Stimulated activated CD4-positive, alpha-beta T cell treated with anti-CD3 and anti-CD28 coated beads, Interleukin-15, amount 100 ng/mL, for 48 hours (primary cell): ENCODE measurements at places on chromosomes 3 and 15.

GRCh38 chr3:10187944-10188343, 23.2 kb downstream of the IRAK2 start:
- DNase-seq = no peak

- no peak for DNase-seq
Measured at GRCh38 chr3:53194210-53195065, 33.4 kb downstream of the PRKCD start.

- no peak for DNase-seq
Measured at GRCh38 chr3:125136515-125136914, 76.0 kb downstream of the SLC12A8 start.

- no peak for DNase-seq
Measured at GRCh38 chr3:9075762-9076161, 112.5 kb upstream of the RAD18 start.

DNA sequence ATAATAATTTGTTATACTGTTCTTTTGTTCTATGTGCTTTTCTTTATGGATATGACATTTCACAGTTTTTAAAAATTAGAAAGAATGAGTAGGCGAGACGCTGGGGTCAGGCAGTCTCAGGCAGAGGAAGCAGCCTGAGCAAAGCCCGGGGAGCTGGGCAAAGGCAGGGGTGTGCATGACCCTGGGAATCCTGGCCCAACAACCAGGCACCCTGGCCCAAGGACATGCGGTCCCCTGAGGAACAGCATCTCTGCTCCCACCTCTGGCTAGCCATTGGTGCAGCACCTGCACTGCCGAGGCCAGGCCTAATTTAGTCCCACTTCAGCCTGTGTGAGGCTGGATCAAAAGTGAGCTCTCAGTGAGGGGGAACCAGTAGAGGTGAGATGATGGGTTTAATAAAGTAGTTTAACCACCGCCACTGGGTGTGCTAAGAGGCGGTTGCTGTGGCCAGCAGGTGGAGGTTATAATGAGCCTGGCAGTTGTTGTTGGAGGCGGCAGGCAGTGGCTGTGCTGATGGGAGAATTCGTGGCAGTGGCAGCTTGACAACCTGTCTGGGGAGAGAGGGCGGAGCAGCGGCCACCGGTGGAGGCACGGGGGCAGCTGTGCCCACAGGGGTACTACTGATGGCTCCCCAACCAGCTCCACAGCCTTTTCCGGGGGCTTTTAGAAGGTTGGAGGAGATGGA, 41.5 kb downstream of the PRKCD start:
- DNase-seq = no peak

DNA sequence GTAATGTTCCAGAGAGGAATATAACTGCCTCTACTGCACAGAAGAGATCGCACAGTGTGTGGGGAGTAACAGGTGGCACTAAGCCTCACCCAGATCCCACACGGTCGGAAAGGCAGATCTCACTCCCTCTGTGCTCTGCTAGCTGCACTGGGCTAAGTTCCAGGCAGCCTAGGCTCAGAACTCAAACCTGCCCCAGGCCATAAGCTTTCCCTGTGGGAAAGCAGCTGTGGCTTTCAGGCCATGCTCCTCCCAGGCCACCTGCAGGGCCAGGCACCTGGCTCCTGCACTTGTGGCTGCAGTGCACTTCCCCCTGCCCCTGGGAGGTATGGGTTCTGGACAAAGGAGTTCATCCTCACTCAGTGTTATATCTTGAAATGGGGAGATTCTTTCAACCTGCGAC, 27.5 kb downstream of the PCCB start:
- DNase-seq = no peak

DNA sequence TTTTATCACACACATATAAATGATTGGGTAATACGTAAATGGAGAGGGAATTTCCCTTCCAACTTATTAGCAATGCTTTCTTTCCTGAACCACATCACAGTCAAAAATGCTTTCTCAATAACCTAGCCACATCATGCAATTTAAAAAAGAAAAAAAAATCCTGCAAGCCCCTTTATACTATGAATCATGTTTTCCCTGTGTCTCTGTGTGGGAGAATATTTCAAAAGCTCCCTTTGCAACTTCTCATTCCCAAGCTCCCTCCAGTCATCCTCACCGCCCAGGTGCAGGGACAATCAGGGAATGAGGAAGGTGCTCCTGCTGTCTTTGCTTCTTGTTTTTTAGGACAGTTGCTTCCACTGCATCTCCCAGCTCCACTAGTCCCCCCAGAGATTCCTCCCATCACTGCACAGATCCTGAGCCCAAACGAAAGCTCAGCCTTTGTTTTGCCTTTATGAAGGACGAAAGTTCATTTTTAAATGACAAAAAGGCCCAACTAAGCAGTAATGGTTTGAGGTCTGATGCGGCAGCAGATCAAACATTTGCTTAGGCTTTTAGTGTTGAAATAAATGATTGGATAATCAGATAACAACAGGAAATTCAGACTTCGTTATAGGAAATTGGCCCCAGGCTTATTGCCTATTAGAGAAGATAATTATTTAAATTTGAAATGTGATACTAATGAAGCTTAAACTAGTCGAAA, 47.8 kb upstream of the ADGRG7 start:
- no peak for DNase-seq

DNA sequence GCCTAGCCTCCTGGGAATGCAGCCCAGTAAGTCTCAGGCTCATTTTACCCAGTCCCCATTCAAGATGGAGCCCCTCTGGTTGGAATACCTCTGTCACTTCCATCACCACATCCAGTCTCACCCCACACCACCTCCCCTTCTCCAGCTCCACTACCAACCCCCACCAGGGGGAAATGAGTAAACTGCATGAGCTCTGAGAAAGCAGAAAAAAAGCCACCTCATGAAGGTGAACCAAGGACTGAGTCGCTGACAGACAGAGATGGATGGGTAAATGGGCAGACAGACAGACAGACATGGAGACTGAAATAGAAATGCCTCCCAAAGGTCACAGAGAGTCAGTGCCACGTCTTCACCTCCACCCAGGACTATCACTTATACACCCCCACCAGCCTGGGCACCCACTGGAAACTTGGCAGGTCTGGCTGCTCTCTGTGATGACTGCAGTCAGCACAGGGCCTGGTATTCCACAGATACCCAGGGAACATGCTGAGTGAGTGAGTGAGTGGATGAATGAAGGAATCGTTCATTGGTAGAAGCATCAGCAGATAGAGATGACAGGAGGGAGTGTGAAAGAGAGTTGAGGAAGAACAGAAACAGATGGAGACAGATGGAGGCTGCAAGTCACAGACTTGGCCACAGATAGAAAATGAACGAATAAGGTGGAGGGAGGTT, 4.9 kb upstream of the LOXL1 start:
- DNase-seq = no peak

- DNase-seq = no peak
Measured at GRCh38 chr15:88100181-88100580, 156.4 kb downstream of the NTRK3 start.

- no peak for DNase-seq
Measured at GRCh38 chr15:98076021-98076816, 115.7 kb downstream of the ARRDC4 start.

DNA sequence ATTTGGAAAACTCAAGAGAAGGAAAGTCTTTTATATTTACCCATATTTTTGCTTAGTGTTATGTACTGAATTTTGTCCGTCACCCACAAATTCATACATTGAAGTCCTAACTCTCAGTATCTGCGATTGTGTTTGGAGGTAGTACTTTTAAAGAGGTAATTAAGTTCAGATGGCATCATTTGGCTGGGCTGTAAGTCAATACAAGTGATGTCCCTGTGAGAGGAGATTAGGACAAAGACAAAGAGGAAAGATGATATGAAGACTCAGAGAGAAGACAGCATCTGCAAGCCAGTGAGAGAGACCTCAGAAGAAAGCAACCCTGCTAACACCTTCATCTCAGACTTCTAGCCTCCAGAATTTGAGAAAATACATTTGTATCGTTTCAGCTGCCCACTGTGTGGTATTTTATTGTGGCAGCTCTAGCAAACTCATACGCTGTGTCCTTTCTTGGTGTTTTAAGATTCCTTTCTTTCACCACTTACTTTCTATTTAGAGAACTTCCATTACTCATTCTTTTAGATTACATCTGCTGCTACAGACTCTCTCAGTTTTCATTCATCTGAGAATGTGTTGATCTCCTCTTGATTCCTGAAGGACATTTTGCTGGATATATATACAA, 17.0 kb downstream of the LRCH3 start:
- DNase-seq = no peak

DNA sequence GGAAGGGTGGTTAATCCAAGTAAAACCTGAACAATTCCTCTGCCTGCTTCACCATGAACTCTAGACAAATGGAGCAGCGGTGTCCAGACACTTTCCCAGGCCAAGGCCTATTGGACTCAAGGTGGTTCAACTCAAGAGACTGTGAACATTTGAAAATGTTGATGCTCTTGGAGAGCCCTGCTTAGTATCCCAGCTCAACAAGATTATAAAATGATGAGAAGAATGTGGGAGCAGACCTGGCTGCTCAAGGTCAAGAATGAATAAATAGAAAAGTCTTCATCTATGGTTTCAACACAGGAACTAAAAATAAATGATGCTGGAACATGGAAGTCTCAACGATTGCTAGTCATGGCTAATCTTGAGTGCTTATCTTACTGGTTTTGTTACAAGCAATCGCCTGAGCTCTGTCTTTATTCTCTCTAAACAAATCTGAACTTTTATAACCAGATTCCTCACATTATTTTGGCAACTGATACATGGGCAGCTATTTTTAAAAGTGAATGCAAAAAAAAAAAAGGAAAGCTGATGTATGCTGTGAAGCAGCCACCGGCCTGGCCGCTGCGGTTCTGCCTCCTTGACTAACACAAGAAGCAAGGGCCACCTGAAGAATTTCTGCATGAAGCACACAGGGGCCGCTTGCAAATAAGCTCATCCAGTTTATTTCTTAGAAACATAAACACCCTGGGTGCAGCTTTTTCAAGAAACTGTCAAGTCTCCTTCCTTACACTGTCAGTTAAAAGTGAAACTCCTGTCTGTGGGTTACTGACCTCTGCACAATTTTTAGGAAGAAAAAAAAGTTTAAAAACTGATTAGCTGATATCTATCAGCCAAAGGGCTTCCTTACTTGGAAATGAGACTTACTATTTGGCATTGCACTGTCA, 120.1 kb upstream of the ARHGEF3 start:
- no peak for DNase-seq

GRCh38 chr3:71117572-71118247, 465.8 kb downstream of the FOXP1 start:
- DNase-seq = no peak

- no peak for DNase-seq
Measured at GRCh38 chr15:65757256-65757655, 34.8 kb downstream of the DENND4A start.

DNA sequence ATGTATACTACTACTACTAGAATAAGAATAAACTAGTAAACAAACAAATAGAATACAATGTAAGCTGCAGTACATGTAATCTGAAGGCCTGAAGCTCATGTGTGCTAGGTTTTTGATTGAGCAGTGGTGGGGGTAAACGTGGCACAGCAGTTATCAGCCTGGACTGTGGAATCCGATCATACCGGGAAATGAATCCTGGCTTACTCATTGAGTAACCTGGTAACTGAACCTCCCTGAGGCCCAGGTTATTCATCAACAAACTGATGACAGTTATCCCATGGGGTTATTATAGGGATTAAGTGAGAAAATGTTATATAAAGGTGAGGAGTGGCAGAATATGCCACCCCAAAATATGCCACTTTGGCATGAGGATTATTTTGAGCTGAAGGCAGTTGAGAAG, 339.1 kb downstream of the FHIT start:
- DNase-seq = no peak

GRCh38 chr3:17258823-17259436, 374.2 kb downstream of the PLCL2 start:
- peak; percentile 4 for DNase-seq

DNA sequence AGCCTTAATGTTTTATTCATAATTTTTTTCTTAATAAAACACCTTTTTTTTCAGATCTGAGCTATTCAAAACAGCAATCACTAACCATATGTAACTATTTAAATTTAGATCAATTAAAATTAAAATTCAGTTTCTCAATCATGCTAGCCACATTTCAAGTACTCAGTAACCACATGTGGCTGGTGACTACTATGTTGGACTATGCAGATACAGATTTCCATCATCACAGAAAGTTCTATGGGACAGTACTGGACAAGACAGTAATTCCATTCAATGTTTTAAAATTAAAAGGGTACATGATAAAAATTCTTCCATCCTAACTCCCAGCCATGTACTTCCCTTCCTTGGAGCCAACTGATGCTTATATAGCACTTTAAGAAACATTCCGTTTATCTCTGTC, 119.3 kb downstream of the GLDN start:
- no peak for DNase-seq

- DNase-seq = no peak
Measured at GRCh38 chr15:71559098-71559497, 251.3 kb upstream of the NR2E3 start.

DNA sequence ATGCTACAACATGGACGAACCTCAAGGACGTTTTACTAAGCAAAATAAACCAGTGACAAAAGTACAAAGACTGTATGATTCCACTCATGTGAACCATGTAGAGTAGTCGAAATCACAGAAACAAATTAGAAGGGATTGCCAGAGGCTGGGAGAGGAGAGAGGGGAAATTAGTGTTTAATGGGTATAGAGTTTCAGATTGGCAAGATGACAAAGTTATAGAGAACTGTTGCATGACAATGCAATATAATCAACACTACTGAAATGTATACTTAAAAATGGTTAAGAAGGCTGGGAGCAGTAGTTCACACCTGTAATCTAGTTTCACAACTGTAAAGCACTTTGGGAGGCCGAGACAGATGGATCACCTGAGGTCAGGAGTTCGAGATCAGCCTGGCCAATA, 36.9 kb downstream of the PLS1 start:
- DNase-seq = no peak

DNA sequence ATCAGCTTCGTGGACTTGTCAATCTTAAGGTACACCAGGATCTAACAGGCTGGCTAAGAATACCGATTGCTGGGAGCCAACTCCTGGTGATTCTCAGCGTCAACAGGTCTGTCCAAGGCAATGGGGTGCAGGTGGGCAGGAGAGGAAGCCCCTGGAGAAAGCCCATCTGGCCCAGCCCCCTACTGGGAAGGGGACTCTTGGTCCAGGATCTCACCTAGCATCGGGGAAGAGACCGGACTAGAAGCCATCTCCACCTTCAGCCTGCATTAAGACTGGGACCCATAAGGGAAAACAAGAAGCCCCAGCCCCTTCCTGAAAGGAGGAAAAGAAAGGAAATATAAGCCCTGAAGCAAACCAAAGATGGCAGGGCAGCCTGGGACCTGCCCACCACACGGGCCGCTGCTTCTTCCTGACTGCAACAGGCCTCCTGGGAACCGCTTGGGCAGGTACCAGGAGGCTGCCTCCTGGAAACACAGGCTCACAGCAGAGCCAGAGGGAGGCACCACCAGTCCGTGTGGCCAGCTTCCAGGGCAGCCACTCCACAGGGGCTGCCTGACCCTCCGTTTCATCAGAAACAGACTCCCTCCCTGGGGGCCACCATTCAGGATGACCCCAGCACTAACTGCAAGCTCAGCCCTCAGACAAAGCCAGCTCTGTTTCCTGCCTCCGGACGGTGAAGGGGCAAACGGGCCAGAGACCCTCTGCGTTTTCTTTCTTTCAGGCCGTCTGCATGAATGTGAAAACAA, 100.2 kb downstream of the LRIG1 start:
- no peak for DNase-seq
